ENCODE measurements at places on chromosomes 4 and X. TPM values are rescaled to one million over a fixed set of nuclear protein-coding genes. Genes with fewer than 3 reads are reported as not detected.

- no peak for DNase-seq
Measured at GRCh38 chr4:78735697-78736096, 40.5 kb upstream of the BMP2K start.

DNA sequence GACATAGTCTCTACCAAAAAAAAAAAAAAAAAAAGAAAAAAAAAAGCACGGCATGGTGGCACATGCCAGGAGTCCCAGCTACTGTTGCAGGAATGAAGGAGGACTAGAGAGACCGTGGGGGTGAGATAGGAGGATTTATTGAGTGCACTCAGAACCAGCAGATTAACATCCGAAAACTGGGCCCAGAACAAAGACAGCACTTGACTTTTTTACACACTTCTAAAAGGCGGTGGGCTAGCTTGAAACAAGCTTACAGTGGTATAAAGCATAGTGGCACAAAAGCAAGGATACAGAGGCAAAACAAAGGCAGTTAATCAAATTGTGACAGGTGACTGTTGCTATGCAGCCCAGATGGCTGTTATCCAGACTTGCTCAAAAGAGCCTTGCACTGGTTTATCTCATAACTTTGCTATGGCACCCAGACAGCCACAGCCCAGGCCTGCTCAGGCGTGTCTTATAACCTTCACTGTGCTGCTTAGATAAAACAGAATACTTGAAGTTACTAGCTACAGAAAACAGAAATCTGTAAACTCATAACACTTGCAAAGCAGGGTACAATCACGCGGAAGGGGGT is 9.9 kb upstream of the PI4K2B start:
- DNase-seq, result no peak

GRCh38 chr4:8580321-8581093 is at the start of gene GPR78:
Gene GPR78 (plus strand): TSS chr4:8580392. CDS start chr4:8580983, 591 bp downstream.
- DNase-seq, result no peak

DNA sequence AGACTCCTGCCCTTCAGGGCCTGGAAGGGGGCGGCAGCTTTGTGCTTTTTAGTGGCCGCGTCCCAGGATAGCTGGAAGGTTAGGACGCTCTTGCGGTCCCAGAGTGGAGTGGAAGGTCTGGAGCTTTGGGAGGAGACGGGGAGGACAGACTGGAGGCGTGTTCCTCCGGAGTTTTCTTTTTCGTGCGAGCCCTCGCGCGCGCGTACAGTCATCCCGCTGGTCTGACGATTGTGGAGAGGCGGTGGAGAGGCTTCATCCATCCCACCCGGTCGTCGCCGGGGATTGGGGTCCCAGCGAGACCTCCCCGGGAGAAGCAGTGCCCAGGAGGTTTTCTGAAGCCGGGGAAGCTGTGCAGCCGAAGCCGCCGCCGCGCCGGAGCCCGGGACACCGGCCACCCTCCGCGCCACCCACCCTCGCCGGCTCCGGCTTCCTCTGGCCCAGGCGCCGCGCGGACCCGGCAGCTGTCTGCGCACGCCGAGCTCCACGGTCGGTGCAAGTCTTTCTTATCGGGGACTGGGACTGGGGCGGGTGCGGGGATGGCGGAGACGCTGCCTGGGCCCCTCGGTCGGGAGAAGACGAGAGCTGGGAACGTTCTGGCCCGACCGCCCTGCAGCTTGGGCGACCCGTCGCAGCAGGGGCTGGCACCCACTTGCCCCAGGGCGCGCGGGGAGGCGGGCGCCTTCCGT is at the start of gene EDNRA:
TSS of gene EDNRA (plus strand) at position 207 of the 686 bp plus-strand sequence. CDS start 4,585 bp downstream, outside the sequence.
- no peak for DNase-seq

- no peak for DNase-seq
Measured at GRCh38 chrX:124209792-124210576, 122.5 kb upstream of the TEX13D start.

- DNase-seq, result no peak
Measured at GRCh38 chrX:77276742-77277141, 170.4 kb upstream of the FGF16 start.

Gene TMEM154
- 25.2 TPM for total RNA-seq

Gene SSX2B
- not detected for total RNA-seq

Gene ATP11C
- 14.4 TPM for total RNA-seq

Gene FMR1NB
- not detected for total RNA-seq

Measured in T-helper 17 cell (primary cell).